ENCODE measurements at places on chromosomes 16 and 17.

DNA sequence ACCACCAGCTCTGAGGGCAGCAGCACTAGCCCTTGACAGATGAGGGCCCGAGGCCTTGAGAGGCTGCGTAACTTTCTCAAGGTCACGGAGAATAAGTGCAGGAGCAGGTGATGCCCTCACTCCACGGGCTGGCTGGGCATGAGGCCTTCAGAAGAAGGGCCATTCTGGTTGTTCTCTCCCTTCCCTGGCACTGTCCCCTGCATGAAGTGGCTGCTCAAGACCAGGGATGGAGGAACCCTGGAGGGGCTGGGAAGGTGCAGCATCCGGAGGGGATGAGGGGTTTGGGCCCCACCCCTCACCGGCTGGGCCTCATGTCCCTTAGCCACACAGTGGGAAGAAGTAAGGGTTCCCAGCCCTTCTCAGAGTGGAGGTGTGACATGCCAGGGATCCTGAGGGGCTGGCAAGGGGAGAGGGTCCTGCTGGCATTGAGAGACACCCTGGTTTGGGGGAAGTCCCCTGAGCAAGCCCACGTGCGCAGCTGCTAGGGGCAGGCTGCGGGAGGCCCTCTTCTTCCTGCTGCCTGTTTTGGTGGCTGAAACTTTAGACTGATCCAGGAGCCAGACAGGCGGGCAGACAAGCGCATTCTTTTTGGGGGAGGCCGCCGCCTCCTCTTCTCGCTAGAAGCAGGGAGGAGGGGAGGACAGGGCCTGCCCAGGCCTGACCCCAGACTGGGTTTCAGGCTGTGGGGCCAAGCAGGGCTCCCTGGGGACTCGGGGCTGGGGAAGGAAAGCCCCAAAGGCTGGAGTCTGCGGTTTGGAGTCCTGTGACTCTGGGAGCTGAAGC, 74.0 kb downstream of the N4BP1 start:
- no peak for DNase-seq

- DNase-seq = no peak
Measured at GRCh38 chr17:79338604-79339003, 264.0 kb downstream of the ENGASE start.

DNA sequence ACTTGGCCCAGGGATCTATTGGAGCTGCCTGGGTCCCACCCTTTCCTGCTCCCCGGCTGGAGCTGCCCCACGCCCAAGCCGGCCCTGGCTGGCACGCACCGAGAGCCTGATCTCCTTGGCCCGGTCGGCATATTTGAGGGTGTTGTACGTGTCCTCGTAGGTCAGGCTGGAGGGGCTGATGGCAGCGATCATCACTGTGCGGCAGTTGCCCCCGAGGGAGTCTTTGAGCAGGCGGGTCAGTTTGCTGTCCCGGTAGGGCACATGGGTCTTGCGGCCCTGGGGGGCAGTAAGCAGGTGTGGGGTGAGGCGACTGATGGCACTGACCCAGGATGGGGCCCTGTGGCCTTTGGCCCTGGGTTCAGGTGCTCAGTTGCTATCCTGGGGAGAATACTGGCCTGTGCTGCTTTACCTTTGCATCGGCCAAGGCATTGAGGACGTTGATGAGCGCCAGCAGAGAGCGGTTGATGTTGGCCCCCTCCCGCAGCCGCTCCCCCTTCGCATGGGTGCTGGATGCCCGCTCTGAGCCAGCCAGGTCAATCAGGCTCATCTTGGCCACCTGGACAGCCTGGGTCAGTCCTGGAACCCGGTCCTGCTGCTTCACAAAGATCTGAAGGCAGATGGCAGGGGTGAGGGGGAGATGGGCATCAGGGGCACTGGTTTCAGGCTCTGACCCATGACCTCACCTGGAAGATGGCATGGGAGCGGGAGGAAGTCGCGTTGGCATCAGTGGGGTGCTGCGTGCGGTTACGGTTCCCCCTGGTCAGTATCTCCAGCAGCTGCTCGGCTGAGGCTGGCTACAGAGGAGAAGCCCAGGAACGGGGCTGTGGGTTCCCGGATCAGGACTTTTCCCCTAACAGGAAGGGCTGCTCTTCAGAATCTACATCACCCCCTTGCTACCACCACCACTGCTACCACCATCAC, 13.5 kb downstream of the KIF18B start:
- DNase-seq = no peak

GRCh38 chr16:86679490-86679889, 101.1 kb downstream of the FOXL1 start:
- DNase-seq = no peak

DNA sequence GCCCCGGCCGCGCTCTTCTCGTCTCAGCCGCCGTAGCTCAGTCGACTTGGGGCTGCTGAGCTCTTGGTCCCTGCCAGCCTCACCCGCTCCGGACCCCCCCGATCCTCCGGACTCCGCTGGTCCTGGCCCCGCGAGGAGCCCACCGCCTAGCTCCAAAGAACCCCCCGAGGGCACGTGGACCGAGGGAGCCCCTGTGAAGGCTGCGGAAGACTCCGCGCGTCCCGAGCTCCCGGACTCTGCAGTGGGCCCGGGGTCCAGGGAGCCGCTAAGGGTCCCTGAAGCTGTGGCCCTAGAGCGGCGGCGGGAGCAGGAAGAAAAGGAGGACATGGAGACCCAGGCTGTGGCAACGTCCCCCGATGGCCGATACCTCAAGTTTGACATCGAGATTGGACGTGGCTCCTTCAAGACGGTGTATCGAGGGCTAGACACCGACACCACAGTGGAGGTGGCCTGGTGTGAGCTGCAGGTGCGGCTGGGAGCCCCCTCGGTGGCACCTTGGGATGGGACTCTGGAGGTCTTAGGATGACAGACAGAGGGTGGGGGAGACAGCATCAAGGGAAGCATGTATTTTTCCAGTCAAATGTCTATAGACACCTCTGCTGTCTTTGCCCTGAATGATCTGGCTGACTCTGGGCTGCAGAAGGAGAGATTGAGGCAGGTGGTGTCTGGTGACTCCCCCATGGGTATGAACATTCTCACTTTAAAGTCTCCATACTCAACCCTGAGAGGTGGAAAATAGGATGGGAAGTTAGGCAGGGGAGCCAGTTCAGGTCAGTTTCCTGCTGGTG, 635 bp downstream of the WNK4 start:
- no peak for DNase-seq

DNA sequence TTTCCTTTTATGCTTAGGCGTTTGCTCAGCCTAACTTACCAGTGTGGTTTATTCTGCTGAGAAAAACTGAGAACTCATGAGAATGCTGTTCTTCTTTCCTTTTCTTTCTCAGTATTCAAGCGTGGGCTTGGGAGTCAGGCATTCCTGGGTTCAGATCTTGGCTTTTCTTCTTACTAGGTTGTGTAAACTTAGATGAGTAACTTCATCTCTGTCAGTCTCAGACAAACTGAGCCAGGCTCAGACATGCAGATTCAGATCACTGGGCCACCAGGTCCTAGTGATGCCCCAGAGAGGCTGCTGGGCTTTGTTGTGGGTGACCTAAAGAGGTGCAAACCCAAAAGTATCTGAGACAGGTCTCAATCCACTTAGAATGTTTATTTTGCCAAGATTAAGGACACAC, 95.8 kb upstream of the MPHOSPH6 start:
- DNase-seq = no peak

DNA sequence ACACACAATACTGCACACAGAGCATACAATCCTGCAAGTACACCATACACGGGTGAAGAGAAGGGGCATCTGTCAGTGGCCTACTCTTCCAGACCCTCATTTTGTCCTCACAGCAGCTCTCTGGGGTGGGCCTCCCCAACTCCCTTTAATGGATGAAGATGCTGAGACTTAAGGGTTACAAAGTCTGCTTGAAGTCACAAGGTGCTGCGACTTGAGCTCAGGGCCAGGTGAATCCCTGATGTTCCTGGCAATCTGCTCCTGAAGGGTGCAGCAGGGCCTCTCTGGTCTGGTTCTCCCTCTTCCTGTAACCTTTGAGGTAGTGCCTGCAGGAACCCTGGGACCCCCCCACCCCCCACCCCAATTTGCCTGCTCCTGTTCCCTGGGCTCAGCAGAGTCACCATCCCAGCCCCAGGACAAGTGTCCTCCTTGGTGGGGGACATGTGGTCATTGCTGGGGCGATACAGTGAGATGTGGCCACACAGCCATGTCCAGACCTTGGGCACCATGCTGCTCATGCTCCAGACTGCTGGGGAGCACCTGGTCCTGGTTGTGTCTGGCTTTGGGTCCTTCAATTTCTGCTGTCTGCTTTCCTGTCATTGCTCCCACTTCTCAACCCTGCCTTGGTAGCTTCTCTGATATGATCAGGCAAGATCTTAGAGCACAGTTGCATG, 107.5 kb downstream of the METRNL start:
- DNase-seq = no peak

DNA sequence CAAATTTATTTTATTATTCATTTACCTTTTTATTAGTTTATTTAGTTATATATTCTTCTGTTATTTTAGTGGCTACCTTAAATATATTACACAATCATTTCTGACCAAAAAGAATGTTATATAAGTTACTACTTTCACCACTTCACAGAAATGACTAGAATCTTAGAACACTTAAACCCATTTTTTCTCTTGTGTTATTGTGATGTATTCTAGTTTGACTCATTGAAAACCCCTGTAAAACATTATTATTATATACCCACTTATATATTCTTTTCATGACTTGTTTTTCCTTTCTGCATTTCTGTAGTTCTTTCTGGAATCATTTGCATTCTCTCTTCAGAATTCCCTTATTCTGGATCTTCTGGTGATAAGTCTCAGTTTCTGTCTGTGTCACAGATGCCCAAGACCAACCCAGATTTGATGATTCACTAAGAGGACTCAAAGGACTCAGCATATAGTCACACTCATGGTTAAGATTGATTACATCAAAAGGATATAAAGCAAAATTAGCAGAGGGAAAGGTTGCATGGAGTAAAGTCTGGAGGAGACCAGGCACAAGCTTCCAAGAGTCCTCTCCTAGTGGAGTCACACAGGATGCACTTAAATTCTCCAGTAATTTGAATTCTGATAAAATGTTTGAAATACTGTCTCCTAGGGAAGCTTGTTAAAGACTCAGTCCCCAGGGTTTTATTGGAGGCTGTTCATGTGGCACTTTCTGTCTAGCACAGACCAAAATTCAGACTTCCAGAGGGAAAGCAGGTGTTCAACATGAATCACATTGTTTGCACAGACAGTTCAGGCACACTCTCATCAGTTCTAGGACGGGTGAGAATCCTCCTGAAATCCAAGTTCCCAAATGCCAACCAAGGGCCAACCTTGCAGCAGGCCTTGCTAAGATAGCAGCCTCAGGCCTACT, 7.7 kb downstream of the GINS3 start:
- no peak for DNase-seq

- no peak for DNase-seq
Measured at GRCh38 chr17:36592716-36593321, 1.1 kb downstream of the DHRS11 start.

DNA sequence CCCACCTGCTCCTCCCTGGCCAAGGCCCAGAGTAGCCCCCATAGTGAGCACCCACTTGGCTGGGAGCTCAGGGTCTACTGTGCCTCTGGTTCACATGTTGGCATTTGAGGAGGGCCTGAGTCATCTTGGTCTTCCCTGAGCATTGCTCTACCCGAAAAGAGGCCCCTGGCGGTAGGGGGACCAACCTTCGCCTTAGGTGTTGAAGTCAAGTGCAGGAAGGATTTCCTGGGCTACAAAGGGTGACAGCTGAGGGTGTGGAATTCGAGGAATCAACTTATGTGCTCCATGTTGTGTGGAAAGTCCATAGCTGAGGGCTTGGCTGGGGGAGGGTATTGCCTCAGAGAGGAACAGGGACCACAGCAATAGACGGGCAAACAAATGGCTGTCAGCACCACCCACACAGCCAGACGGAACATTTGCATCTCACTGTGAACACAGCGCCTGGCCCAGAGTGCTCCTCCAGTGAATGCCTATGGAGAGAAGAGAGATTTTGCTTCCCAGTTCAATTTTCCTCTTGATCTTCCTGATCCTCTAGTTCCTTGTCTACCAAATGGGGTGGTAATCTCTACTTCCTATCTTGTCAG, 35.6 kb upstream of the NGFR start:
- DNase-seq = no peak

GRCh38 chr17:75307957-75308731, 18.9 kb upstream of the SLC25A19 start:
- DNase-seq = no peak

GRCh38 chr17:33112763-33113162, 121.1 kb downstream of the SPACA3 start:
- no peak for DNase-seq

DNA sequence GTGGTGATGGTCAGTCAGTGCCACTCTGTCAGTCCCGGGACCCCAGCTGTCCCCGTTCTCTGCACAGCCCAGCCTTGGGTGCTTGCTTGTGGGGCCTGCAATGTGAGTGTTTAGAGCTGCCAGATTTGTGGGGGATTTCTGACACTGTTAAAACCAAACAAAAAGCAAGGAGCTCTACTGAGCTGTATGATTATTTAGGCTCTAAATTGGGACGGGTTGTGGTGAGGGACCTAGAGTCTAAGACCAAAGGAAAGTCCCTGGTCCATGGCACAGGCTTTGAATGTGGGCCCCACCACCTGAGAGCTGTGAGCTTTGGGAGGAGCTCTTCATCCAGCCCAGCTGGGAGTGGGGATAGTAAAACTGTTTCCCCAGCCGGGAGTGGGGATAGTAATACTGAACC, 63.3 kb downstream of the KSR1 start:
- no peak for DNase-seq

GRCh38 chr16:11245988-11246387, 10.0 kb downstream of the SOCS1 start:
- DNase-seq = no peak

DNA sequence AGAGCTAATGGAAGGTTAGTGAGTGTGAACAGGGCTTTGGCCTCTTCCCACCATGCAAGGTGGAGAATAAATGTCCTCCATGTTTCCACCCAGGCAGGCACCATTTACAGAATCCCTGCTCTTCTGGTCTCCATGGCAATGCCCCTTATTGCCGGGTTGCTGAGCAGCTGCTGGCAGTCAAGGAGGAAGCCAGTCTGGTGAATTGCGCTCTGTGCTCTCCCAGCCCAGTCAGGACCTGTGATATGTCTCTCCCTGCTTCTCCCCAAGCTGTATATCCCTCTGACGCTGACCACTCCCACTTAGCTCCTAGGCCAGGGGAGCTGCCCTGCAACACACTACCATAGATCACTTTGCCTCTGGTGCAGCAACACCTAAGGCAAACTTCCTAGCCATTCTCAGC, 402.1 kb upstream of the ERCC4 start:
- DNase-seq = no peak

GRCh38 chr16:3861808-3862451, 18.6 kb downstream of the CREBBP start:
- DNase-seq = no peak

DNA sequence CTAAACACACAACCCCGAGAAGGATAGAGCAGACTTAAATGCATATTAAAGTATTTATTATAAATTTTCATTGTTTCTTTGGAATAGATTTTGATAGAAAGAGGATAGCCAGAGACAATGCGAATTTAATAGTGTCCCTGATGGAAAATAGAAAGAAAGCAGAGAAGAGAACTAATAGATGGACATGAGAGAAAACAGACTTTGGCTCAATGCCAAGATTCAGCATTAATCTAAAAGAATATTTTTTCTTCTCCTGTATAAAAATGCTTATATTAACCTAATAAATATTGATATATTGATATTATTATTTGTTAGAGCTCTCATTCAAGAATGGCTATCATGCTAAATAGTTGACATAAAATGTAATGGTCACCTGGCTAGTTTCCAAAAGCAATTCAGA, 173.4 kb downstream of the KIF2B start:
- DNase-seq = no peak

GRCh38 chr17:41492771-41493170, 3.1 kb upstream of the KRT36 start:
- no peak for DNase-seq

Data from HFF-Myc (cell line).